Fibroblast of lung (primary cell): ENCODE measurements at places on chromosomes 13 and 19.

DNA sequence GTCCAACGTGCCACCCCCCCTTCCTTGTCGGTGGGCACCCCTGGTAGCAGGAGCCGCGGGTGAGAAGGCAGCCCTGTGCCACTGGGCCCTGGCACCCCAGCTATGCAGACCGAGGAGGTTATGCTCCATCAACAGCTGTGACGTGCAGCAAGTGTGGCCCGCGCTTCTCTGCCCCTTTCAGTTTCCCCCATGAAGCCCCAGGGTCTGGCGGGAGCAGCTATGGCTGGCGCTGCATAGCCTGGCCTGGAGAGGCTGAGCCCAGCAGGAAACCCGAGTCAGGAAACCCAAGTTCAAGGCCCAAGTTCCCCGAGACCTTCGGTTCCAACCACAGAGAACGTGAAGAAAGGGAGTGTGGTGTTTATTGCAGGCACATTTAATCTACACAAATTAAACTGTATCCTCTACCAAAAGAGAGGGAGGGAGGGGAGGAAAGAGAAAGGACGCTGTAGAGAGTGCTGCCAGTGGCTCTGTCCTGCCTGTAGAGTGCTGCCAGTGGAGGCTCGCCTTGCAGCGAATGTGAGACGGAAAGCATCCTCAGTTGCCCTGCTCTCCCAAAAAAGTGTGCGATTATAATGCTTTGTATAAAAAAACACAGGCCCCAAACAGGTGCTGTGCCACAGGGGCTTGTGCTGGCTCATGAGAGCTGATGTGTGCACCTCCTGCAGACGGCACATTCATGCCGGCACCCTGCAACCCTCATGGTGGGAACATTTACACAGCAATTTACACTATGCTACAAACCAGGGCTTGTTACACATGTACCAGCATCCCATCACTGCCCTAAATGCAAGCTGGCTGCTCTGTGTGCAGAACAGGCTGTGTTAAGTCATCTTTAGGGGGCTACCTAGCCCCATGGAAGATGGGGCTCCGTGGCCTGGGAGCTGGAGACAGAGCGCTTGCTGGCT, 16.3 kb downstream of the POP4 start:
- no peak for DNase-seq

GRCh38 chr19:10644260-10645007, 9.7 kb upstream of the ILF3 start:
- DNase-seq = peak; percentile 57

GRCh38 chr19:17049711-17050280, 23.2 kb upstream of the CPAMD8 start:
- peak; percentile 77 for DNase-seq

GRCh38 chr13:100942742-100943141, 268.1 kb upstream of the TMTC4 start:
- no peak for DNase-seq

DNA sequence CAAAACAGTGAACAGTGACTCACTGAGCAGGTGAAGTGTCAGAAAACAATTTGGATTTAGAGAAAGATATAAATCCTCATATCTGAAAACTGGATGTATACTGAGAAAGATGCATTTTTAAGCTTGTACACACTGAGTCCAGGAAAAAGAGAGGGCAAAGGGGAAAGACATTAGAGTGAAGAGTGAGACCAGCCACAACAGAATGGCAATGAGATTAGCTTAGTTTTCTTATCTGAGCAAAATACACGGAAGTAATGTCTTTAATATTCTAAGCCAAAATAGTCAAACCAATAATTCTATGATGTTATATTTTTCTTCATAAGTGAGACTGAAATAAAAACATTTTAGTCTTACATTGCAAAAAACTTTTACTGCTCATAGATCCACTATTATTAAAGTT, 236.0 kb downstream of the SLITRK5 start:
- no peak for DNase-seq
